Activated naive CD8-positive, alpha-beta T cell treated with anti-CD3 and anti-CD28 coated beads, Interleukin-2, amount 50 U/mL, for 16 hours (primary cell): ENCODE measurements at places on chromosomes 5 and 9.

DNA sequence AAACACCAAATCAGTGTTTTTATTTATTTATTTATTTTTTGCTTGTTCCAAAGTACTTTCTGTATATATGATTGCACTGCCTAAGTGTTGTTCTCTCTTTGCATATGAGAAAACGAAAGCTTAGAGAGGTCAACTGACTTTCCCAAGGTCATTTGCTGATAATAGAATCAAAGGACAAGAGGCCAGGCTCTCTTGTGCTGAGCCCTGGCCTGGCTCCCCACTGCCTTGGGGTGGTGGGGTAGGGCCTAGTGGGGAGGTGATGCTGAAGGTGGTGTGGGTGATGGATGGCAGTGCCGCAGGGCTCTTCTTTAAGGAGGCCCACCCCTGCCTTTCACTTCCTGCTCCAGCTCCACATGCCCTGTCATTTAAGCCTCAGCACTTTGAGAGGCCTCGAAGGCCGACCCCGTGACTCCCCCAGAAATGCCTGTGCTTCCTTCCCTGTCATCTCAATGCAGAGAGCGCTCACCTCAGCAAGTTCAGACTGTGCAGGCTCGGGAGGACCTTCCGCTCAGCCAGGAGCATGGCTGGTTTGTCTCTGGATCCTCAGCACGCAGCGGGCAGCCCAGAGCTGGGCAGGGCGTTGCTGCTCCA is 59.5 kb downstream of the SMIM23 start:
- DNase-seq = no peak

- no peak for DNase-seq
Observed at GRCh38 chr9:121714075-121714705, 62.8 kb downstream of the DAB2IP start.

- DNase-seq = no peak
Observed at GRCh38 chr5:117326997-117327396, 752.4 kb upstream of the SEMA6A start.

- no peak for DNase-seq
Observed at GRCh38 chr5:157177953-157178352, 2.7 kb upstream of the ITK start.

- no peak for DNase-seq
Observed at GRCh38 chr5:112366987-112367386, 52.1 kb downstream of the EPB41L4A start.

DNA sequence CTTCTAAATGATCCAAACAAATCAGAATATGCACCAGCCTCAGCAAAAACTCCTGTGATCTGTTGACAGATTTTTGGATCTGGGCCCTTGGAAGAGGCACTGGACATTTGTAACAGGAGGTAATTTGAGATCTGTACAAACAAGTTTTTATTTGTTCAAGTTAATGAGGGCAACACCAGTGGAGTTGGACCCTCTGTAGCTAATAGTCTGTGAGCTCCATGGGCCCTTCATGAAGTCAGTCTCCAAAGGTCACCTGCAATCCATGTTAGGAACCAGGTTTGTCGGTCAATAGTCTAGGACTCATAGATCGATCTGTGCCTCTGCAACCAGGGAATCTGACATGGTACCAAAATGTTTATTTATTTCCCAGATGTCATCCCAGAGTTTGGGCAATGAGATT is 40.9 kb downstream of the PAM start:
- DNase-seq = no peak

- no peak for DNase-seq
Observed at GRCh38 chr5:421901-422300, 21.1 kb upstream of the EXOC3 start.

DNA sequence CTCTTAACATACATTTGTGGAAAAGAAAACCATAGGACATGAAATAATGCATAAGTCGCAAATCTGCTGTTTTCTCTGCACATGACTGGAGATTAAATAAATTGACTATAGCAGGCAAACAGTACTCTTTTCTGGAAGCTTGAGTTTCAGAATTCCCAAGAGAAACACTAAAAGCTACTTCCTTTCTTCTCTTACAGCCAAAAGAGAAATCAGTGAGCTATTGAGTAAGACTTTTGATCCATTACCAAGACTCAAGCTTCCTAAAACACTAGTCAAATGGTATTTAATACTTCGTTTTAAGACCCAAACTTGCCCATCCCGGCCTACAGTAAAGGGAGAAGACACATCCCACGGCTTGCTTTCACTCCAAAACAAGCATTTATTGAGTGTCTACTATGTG is 335.8 kb upstream of the PUM3 start:
- DNase-seq = no peak

DNA sequence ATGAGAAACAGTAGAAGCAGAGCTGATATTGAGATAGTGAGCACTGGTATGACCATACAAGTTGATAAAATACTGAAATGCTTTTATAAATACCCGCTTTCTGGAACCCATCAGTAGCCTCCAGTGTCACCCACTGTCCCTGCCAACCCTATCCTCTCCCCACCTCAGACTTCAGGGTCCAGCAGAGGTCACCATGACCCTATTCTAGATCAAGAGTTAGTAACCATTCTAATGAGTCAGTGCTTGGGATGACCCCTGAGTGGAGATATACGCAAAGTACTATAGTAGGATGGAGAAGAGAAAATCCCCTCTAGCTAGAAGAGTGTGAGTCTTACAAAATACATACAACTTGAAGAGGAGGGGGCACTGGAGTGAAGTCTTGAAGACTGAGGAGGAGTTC is 297.9 kb upstream of the BRINP1 start:
- no peak for DNase-seq

- no peak for DNase-seq
Observed at GRCh38 chr5:15789642-15790041, 289.7 kb downstream of the FBXL7 start.
